Tibial nerve (tissue), 4 donors: ENCODE measurements at places on chromosomes 6 and 20. TPM values are rescaled to one million over a fixed set of nuclear protein-coding genes. Genes with fewer than 3 reads are reported as not detected.

Gene BPIFA1
- not detected for total RNA-seq

GRCh38 chr6:17932330-17932852 is 55.0 kb downstream of the KIF13A start:
- H3K27ac ChIP-seq: no peak overlapping the region
- H3K4me3 ChIP-seq: no peak overlapping the region
- H3K27me3 ChIP-seq: no peaks in the 10 kb centered on the region
- no peaks in the 10 kb centered on the region for H3K36me3 ChIP-seq
- no peak for DNase-seq

DNA sequence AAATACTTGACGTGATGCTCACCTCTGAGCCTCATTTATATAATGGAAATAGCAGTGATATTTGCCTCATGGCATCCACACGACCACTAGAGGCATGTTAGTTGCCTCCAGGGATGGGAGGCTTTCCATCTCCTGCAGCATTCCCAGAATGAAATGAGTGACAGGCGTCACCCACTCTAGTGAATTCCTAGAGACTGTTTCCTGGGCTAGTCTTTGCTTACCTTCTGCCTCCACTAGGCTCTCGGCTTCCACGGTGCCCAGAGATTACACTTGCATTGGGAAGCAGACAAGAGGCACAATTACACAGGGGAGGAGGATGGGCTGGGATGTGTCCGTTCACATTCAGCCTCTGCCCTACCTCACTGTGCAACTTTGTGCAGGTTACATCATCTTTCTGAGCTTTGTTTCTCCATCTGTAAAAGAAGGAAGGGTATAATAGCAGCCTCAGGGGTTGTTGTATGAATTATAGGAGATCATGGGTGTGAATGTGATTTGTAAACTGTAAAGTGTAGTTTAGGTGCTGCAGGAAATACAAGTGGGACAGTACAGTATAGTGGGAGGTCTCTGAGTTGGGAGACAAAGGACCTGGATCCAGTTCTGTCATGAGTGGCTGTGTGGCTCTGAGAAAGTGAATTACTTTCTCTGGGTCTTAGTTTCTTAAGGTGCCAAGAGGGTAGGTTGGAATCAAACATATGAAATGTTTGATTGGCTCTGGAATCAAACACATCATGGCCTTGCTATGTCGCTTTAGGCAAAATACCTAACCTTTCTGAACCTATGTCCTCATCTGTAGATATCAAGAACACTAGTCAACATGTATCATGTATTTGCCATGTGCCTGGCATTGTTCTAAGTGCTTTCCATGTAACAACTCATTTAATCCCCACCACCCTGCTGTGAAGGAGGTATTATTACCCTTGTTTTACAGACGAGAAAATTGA is 3.6 kb upstream of the VSTM2L start:
- H3K36me3 ChIP-seq: no peaks in the 10 kb centered on the region
- no peak for DNase-seq
- H3K27me3 ChIP-seq: peaks cover 40% of the 10 kb centered on the region

DNA sequence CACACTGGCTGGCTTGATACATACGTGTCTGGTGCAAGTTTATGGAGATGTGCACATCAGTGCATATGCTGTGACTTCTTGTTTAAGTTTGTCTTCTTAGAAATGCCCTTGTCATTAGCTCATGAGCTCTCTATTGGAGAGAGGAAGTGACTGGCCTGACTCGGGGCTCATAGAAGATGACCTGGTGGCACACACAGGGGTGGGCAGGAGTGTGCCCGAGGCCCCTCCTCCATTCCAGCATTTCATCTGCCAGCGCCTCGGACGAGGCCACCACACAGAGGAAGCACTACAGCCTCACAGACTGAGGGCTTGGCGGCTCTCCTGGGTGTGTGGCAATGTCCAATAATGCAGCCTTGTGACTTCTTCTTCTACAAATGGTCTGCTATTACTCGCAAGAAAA is 109.7 kb downstream of the FAM120B start:
- H3K4me3 ChIP-seq: no peak overlapping the region
- no peaks in the 10 kb centered on the region for H3K27me3 ChIP-seq
- H3K36me3 ChIP-seq: no peaks in the 10 kb centered on the region
- H3K4me1 ChIP-seq: no peaks in the 10 kb centered on the region
- no peak overlapping the region for H3K27ac ChIP-seq

GRCh38 chr6:144266091-144266649 is 19.0 kb upstream of the UTRN start:
- H3K4me3 ChIP-seq: no peak overlapping the region
- no peaks in the 10 kb centered on the region for H3K27me3 ChIP-seq
- no peak overlapping the region for H3K27ac ChIP-seq
- H3K36me3 ChIP-seq: no peaks in the 10 kb centered on the region
- H3K4me1 ChIP-seq: peaks cover 33% of the 10 kb centered on the region

DNA sequence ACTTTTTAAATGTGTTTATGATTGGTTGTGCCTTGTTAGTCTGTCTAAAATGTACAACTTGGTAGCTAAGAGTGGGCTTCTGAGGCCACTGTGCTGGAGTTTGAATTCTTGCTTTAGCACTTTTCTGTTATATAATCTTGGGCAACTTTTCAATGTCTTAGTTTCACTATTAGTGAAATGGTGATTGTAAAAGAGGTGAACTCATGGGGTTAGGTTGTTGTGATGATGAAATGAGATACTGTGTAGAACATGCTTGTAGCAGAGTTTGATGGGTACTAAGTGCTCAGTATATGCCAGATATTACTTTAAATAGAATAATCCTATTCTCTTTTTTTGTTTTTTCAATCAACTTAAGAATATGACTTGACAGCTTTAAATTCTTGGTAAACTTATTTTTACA is 624.7 kb downstream of the CD109 start:
- H3K4me1 ChIP-seq: no peaks in the 10 kb centered on the region
- H3K36me3 ChIP-seq: no peaks in the 10 kb centered on the region
- no peak overlapping the region for H3K4me3 ChIP-seq
- no peak for DNase-seq
- H3K27me3 ChIP-seq: no peaks in the 10 kb centered on the region
